ENCODE measurements at places on chromosomes 1 and 21.

DNA sequence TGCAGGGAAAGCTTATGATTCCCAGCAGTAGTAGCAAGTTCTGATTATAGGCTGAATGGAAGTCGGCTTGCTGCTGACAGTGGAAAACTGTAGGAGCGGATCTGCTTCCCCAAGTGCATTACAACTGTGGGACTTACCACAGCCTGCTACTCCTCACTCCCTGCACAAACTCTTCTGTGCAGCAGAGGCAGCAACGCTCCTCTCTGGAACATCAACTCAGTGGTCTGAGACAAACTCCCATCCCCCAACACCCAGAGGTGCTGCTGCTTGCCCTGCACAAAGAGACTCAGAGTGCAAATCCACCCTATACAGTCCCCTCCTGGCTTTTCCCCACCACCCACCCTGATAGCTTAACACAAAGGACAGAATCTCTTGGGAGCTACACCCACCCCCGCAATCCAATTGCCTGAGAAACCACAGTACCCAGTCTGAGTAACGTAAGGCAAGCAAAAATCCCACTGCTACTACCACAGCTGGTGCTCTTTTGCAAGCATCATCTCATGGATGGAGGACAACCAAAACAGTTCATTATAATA, 1455.2 kb downstream of the AMY1C start:
- no peak for DNase-seq

DNA sequence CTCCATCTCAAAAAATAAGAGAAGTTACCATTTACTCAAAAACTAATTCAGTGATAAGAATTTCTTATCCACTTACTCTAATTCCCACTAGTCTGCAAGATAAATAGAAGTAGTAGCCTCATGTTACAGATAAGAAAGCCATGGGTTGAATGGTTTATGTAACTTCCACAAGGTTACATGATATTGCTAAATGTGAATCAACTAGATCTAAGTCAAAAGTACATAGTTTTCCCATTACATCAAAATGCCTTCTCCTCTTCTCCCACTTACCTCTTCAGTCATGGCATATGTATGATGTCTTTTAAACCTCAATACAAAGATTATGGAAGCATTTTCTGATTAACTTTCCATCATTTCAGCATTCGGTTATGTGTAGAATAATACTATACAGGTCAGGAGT, 108.5 kb downstream of the ASH1L start:
- no peak for DNase-seq

DNA sequence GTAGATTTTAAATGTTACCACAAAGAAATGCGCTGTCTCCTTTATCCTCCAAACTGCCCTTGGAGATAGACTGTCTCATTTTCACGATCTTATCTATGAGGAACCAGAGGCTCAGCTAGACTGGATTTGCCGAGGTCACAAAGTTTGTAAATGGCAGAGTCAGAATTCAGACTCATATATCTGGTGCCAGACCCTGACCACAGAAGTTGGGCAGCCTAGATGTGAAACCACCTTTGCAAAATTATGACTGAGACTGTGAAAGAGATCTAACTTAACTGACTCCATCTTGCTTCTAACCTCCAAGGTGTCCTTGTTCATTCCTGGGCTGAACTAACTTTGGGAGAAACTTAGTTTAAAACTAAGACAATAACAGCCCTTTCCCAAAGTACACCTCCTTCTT, 14.1 kb downstream of the CNR2 start:
- DNase-seq: no peak

- DNase-seq: no peak
Measured at GRCh38 chr1:205933671-205934618, 9.3 kb downstream of the SLC26A9 start.

- no peak for DNase-seq
Measured at GRCh38 chr1:55898181-55898580, 681.2 kb downstream of the PLPP3 start.

DNA sequence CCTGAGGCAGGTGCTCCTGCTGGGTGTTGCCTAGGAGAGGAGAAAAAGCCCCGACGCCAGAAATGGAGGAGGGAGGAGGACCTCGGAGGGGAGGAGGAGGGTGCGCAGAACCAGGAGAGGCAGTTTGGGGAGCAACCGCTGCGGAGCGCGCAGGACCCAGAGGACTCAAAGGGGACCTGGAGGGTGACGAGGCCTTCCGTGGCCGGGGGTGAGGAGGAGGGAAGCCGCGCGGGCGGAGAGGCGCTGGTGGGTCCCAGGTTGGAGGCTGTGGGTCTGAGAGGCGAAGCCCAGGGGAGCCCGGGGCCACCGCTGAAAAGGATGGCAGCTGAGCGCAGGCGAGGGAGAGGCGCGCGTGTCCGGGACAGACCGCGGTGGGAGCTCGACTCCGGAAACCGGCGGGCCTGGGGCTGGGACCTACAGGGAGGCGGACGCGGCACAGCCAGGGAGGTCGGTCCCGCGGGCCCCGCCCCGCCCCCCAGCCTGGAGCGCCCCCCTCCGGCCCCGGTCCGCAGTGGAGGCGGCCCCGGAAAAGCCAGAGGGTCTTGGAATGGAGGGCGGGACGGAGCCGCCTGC, 15.1 kb downstream of the RNF223 start:
- DNase-seq: no peak

- DNase-seq: no peak
Measured at GRCh38 chr1:47709872-47710231, 272.0 kb downstream of the FOXD2 start.

DNA sequence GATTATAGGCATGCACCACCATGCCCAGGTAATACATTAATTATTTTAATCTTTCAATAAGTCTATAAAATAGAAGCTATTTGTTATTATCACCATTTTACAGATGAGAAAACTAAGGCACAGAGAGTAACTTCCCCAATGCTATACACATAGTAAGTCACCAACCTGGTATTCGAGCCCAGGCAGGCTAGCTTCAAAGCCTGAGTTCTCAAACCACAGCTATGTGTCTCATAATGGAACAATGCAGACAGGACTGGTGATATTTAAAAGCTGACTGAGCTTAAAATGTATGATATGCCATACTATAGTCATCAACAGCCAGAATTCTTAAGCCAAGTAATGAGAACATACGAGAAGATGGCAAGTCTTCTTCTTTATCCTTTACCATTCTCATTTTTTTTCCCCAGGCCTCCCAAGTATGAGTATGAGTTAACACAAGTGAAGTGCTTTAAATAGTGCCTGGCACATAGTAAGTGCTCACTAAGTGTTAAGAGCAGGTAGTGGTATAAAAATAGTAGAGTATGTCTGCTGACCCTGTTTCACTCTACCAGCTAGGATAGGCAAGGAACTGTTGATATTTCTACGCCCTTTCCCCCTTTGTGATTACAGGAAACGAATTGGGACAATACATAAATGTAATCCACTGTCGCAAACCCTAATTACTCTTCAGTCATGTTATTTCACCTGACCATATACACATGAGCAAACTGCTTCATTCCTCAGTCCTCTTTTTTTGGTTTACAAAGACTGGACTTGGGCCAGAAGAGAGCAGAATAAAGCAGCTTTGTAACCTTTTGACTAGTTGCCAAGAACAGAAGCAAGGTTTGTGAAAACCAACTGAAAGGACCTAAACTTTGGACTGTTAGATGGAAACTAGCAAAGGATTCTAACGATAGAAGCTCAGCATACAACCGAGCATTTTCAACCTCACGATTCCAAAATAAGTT, 9.5 kb downstream of the EYA3 start:
- no peak for DNase-seq

DNA sequence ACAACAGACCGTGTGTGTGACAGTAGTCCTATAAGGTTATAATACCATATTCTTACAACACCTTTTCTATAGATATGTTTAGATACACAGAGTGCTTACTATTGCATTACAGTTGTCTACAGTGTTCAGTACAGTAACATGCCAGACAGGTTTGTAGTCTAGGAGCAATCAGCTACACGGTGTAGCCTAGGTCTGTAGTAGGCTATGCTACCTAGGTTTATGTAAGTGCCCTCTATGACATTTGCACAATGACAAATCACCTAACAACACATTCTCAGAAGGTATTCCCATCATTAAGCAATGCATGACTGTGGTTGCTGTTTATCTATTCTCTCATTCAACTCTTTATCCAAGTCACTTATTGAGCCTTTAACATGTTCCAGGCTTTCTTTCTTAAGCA, 1.8 kb upstream of the WLS start:
- no peak for DNase-seq

GRCh38 chr21:44471341-44471740, 16.0 kb downstream of the LRRC3 start:
- no peak for DNase-seq

GRCh38 chr1:90486996-90487395, 230.1 kb downstream of the BARHL2 start:
- DNase-seq: no peak

DNA sequence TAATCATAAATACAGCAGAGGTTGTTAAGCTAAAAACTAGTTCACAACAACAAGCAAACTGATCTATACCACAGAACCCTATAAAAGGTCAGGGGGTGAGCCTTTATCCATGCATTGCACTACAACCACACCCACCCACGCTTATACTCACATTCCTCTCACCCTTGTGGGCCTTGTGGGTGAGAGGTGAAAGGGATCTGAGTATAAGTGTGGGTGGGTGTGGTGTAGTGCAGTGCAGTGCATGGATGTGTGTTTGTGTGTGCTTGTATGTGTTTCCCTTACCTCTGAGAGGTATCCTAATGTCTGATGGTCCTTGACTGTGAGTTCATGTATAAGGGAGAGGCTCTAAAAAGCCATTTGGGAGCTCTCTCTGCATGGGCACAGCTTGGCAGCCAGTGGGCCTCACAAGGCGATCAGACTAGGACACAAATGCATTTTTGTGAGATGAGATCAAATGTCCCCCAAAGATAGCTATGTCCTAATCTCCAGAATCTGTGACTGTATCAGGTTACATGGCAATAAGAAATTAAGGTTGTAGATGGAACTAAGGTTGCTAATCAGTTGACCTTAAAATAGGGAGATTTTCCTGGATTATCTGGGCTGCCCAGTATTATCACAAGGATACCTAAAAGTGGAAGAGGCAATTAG, 95.5 kb upstream of the DPT start:
- no peak for DNase-seq

DNA sequence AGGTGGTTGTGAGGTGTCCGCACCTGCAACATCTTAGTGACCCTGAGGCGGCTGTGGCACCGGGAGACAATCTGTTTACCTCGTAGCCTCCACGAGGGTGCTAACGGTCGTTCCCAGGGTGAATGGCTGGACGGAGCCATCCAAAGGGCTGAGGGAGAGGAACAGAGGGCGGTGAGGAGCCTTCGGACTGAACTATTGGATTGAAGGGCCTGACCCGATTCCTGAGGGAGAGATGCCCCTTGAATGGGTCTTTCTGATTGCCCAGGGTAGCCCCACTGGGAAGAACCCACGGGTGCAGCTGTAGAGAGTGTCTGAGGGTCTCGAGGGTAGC, 2.3 kb downstream of the NR5A2 start:
- no peak for DNase-seq

GRCh38 chr1:109498161-109498801, 4.4 kb downstream of the CYB561D1 start:
- no peak for DNase-seq

- no peak for DNase-seq
Measured at GRCh38 chr1:24347159-24347934, 28.2 kb downstream of the GRHL3 start.

DNA sequence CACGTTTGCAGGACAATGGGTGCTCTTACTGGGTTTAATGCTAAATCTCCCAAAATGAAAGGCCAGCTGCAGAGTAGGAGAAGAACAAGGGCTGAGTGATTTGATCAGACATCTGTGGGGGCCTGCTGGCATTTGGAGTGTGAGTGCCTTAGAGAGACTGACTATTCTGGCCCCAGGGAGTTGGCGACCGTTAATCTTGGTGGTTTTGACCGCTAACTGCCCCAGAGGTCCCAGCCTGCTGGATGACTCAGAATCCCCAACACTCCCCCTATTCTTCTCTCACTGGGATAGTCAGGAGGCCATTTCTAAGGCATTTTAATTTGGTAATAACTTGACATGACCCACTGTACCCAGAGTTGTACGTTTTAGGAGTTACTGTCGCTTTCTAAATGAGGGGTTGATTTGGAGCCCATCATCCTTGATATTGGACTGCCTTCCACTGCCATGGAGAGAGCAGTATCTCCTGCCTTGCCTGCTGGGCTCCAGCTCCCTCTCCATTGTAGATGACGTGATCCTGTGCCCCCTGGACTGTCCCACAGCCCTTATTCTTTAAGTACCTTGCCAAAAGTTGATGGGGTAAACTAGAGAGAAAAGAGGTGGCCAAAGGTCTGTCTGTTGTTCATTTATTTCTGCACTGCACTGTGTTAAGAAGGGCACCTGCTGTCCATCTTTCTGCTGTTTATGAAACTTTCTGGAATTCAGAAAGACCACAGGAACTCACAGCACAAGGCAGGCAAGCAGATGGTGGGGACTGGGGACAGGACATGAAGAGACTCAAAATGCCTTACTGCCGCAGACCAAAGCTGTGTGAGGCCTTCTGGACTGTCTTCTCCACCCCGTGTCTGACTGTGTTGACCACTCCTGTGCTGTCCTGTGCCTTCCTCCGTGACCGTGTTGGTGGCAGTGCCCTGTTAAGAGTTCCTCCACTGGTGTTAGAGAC, 98.2 kb upstream of the ARTN start:
- no peak for DNase-seq

DNA sequence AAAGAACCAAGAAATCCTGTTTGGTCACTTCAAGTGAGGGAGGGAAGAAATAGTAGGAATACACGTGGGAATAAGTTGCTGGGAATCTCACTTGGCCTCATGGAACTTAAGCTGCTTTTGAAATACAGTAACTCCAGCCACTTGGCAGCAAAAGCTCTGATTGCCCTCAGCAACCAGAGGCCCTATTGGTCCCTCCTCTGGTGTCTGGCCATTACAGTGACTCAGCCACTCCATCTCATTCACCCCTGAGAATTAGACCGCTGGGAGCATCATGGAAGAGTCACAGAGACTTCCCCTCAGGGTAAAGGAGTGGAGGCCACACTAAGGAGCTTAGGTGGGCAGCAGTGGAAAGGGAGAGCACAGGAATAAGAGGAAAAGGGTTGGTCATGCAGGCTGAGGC, 99.6 kb downstream of the ELAVL4 start:
- DNase-seq: no peak

DNA sequence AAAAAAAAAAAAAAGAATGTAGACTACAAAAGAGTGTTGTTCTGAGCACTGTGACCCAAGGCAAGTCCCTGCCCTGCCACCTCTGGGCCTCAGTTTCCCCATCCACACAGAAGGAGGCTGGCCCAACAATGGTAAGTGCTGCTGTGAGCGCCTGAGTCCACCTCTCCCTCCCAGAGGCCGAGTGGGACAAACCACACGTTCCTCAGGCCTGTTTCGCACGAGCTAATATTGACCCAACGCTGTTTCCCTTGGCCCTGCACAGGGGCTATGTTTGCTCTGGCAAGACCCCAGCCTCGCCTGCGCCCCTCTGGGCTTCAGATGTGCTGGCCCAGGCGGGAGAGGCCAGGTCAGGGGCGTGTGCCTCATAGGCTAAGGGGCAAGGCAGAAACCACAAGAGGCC, 12.6 kb upstream of the LAPTM5 start:
- DNase-seq: no peak

Measured in effector memory CD4-positive, alpha-beta T cell (primary cell).